Skin of body (tissue), 3 donors: ENCODE measurements at places on chromosomes 3 and 15. TPM values are rescaled to one million over a fixed set of nuclear protein-coding genes. Genes with fewer than 3 reads are reported as not detected.

GRCh38 chr15:91444656-91445055 is 344.6 kb downstream of the SV2B start:
- DNase-seq, result no peak

DNA sequence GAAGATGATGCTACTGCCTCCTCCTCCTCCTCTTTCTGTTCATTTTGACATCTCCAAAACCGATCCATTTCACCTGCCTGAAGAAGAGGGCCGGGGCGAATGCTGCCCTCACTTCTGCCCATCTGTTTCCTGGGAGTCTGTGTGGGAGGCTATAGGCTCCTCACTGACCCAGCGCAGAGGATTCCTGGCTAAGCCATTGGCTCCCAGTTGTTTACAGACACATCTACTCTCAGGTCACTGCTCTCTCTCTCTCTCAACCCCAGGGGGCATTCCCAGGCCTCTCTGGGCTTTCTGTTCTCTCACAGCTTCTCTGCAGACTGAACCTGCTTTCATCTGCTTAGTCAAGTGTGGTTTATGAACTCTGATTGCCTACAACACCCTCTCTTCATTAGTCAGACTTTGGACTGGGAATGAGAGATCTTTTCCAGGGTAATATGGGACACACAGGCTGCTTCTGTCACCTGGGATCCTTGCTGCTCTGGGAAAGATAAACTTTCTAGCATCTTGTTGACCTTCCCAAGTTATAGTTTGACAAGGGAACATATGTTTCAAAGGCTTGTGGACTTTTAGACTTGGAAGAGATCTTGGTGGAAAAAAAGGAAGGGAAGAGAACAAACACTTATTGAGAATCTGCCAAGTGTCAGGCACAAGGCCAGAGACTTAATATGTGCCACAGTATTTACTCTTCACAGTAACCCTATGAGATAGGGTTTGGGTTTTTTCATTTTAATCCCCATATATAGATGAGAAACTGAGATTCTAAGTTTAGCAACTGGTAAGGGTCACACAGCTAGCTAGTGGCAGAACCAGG is 30.2 kb upstream of the USP3 start:
- peak; percentile 80 for DNase-seq

ADGRG7 gene
- total RNA-seq, result 0.10 TPM

DNA sequence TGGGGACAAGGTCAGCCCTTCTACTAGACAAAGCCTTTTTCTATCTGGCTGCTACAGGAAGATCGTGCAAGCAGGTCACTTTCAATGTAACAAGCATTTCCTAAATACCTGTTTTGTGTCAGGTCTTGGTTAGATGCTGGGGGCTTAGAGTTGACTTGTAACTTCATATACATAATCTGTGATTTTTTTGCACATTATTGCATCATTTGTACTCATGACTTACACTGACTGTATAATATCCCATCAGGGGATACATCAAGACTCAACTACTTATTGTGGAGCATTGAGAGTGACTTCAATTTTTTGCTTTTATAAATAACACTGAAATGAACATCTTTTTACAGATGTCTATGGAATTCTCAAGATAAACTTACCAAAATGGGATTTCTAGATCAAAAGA is 68.9 kb downstream of the ABTB1 start:
- DNase-seq, result no peak

C3orf52 gene
- 12.9 TPM for total RNA-seq

RTP1 gene
- not detected for total RNA-seq

DNA sequence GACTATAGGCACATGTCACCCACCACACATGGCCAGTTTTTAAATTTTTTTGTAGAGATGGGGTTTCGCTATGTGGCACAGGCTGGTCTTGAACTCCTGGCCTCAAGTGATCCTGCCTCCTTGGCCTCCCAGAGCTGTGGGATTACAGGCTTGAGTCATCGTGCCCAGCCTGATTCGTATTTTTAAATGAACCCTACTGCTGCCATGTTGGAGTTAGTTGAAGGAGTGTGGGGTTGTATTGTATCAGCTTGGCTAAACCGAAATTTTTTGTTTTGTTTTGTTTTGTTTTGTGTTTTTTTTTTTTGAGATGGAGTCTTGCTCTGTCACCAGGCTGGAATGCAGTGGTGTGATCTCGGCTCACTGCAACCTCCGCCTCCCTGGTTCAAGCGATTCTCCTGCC is 11.8 kb upstream of the ZNF770 start:
- no peak for DNase-seq

- DNase-seq, result no peak
Observed at GRCh38 chr15:91289324-91289723, 189.3 kb downstream of the SV2B start.

DNA sequence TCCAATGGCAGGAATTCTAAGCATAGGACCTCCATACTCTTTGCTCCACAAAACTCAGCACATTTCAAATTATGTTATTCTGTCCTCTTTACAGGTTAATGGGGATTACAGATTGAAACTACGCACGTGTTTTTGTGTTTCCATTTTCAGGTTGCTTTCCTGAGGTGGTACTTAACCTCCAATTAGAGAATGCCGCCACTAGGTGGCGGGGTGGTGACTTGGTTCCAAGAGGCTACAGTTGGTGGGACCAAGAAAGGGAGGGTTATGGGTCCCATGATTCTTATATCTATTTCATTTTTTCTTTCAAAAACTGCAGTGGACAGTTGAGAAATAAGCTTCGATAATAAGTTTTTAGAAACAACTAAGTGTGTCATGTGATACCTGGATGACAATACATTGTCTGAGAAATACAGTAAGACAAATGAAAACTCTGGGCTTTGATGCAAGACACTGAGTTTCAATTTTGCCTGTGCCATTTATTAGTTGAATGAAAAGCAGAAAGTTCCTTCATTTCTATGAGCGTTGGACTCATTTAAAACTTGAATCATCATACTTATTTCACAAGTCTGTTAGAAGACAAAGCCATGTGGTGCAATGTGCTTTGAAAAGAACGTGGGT is 539.0 kb downstream of the FGF12 start:
- DNase-seq, result no peak

GRCh38 chr15:31349233-31350141 is 22.9 kb downstream of the KLF13 start:
- no peak for DNase-seq

WDR72 gene
- total RNA-seq, result 0.69 TPM

- DNase-seq, result no peak
Observed at GRCh38 chr15:99895189-99895955, 162.1 kb upstream of the LYSMD4 start.

DNA sequence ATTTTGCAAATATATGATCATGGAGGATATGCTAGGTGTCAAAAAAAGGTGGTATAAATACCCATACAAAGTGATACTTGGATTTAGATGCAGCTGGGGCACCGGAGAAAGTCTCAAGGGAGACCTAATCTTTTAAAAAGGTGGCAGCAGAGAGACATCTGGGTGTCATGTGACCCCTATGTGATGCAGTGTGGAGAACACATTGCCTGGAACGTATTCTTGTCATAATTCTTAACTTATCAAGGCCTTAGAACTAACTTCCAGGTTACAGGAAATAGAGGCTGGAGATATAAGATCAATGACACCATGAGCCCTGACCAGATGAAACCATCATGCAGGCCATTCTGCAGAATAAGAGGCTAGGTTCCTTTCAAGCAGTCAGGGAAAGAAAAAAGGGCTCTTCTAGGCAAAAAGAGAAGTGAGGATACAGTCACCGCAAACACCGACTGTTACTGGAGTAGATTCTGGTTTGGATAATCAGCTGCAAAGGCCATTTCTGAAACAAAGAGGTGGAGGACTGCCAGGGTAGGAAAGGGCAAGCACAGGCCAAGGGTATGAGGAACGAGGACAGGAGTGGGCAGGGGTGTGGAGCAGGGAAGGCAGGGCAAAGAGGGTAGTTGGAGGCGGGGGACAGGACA is 100.6 kb downstream of the OXNAD1 start:
- no peak for DNase-seq

DNA sequence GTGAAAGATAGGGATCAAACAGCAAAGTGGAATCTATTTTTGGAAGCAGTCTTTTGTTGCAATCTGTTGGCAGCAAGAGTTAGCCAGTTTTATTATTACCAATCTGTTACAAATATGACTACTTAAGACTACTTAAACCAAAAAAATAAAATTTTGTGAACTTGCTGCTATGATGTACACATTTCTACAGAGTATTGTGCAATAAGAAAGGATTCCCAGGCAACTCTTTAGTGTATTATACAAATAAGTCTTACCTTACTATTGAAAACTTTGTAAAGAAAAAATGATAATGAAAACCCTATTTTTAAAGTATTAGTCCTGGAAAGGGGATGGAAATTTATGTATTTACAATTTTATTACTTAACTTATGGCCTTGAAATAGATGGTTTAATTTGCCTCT is 44.7 kb downstream of the CADM2 start:
- DNase-seq, result no peak

- DNase-seq, result no peak
Observed at GRCh38 chr3:37833302-37834186, 28.1 kb upstream of the CTDSPL start.

CYFIP1 gene
- total RNA-seq, result 72.5 TPM

- no peak for DNase-seq
Observed at GRCh38 chr15:29978411-29979382, 104.1 kb upstream of the GOLGA8J start.

- DNase-seq, result no peak
Observed at GRCh38 chr15:48654801-48655200, 9.3 kb upstream of the FBN1 start.

GRCh38 chr15:79315623-79316328 is 4.9 kb downstream of the TMED3 start:
- DNase-seq, result no peak

DNA sequence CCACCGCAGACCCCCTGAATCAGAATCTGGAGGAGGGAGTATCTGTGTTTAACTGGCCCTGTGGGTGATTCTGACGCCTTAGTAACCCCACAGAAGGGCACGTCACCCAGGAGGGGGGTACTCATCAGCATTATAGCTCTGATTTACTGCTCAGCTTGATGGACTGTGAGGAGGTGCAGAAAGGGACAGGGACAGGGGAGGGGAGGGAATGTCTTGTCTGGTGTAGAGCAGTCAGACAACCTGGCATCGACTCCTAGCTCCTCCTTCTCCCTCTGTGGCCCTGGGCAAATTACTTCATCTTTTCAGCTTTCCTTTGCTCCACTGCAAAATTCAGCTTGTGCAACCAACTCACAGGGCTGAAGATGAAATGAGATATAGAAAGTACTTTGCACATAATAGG is 42.3 kb upstream of the GLCE start:
- DNase-seq, result no peak

TMEM40 gene
- 10.8 TPM for total RNA-seq

FRMD4B gene
- 49.7 TPM for total RNA-seq

CD86 gene
- total RNA-seq, result 6.8 TPM

GRCh38 chr15:101019366-101019896 is 100.3 kb downstream of the LRRK1 start:
- DNase-seq, result no peak

DNA sequence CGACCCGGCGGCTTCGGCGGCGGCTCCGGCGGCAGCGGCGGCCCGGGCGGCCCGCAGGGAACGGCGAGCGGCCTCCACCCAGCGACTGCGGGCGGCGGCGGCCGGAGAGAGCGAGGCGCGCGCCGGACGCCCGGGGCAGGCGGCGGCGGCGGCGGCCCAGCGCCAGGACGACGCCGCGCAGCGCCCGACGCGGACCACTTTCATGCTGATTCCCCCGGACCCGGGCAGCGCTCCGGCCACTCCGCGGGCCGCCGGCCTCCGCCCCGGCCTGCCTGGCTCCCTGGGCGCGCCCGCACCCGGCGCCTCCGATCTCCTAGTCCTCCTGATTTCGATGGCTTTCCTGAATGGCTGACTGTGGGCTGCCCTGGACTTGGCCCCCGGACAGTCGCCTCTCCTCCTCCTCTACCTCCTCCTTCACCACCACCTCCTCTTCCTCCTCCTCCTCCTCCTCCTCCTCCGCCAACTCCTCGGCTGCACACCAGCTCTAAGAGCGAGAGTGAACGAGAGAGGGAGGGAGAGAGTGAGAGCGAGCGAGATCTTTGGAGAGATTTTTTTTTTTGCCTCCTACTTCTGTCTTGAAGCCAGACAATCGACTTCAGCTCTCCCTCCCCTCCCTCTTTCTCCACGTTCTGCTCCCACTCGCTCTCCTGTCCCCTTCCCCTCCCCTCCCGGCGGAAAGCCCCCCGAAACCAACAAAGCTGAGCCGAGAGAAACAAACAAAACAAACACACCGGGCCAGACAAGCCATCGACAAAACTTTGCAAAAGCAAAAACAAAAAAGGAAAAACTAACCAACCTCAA is 844 bp downstream of the NR2F2 start:
- DNase-seq, result no peak

DNA sequence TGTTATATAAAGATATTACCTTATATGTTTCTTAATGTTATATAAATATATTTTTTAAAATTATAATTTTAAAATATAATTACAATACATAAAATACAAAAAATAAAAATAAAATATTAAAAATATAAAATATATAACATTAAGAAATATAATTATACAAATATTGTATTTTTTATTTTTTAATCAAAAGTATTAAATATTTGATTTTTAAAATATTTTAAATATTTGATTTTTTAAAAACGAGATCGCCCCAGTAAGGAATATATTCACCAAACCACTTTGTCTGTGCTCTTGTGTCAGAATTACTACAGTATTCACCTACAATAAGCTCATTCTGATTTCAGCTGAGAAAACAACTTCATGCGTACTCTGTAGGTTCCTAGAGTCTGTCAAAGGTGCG is 89.1 kb downstream of the ETFA start:
- DNase-seq, result no peak

SCAANT1 gene
- not detected for total RNA-seq

WDR73 gene
- total RNA-seq, result 21.2 TPM

- no peak for DNase-seq
Observed at GRCh38 chr3:57658536-57658935, 34.3 kb downstream of the DENND6A start.

B4GALT4 gene
- 16.6 TPM for total RNA-seq

- DNase-seq, result no peak
Observed at GRCh38 chr3:187720337-187720670, 17.9 kb upstream of the RTP2 start.

DNA sequence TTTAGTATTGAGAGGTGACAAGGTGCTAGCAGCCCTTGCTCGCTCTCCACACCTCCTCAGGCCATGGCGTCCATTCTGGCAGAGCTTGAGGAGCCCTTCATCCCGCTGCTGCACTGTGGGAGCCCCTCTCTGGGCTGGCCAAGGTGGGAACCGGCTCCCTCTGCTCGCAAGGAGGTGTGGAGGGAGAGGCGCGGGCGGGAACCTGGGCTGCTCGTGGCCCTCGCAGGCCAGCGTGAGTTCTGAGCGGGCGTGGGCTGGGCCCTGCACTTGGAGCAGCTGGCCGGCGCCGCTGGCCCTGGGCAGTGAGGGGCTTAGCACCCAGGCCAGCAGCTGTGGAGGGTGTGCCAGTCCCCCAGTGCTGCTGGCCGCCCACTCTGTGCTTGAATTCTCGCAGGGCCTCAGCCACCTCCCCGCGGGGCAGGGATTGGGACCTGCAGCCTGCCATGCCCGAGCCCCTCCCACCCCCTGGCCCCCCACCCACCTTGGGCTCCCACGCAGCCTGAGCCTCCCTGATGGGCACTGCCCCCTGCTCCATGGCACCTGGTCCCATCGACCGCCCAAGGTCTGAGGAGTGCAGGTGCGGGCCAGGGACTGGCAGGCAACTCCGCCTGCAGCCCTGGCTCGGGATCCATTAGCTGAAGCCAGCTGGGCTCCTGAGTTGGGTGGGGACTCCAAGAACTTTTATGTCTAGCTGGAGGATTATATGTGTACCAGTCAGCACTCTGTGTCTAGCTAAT is 785.2 kb downstream of the DIPK2A start:
- DNase-seq, result no peak
